ENCODE measurements at places on chromosomes 7 and 10.

DNA sequence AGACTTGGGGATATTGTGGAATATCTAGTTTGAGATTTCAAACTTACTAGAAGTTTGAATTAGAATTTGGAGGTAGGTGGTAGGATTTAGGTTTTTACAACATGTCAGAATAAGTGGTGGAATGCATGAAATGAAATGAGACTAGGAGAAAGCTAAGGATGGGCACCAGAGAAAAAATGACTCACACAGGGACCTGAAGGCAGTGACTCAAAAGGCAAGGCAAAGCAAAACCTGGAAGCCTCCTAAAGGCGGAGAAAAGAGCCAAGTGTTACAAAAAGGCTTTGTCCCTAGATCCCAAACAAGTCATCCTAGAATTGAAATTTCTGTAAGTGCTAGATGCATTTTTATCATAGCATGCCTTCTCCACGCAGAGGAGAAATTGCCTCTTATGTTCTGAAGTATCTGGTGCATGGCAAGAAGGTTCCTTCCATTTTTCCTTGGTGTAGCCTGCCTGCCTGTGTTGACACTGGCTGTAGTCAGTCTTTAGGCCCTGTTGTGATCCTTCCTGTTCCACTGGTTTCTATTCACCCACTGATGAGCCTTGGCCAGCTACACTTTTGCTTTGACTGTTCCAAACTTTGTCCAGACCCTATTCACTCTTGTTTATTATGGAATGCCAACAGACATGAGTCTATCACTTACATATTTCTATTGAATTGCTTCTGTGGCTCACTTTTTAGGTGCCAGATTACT is 109.3 kb downstream of the ETV1 start:
- DNase-seq: no peak

DNA sequence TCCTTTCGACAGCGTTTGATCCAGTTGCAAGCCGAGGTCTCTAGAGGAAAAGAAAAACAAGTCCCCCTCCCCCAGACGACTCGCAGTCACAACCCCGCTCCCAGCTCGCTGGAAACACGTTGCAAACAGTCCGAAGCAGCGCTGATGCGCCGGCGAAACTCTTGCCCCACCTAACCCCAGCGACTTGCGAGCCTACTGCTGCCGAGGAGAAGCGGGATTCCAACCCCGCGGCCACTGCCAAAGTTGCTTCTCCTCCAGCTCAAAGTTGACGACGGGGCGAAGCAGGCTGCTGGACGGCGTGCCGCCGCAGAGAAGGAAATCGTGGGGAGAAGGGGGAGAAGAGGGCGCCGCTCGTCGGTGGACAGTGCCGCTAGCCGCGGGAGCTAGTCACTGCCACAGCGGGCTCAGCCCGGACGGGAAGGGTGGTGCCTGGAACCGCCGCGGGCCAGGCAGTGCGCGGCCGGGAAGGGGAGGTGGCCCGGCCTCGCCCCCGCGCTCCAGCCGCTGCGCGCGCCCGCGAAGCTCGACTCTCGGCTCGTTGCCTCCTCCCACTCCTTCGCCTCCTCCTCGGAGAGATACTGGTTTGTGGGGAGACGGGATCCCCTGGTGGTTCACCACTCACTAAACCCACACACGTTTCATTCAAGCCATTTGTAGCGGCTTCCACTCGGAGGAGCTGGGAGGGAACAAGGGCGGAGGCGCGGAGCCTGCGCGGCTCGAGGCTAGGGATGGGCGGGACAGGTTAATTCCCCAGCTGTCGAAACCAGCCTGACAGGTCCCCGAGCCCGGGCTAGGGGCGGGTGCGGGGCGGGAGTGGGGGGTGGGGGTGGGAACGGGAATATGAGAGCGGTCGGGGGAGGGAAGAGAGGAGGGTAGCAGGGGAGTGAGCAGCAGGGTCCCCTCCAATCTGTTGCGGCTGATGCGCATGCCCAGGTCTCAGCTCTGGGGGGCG is at the start of gene GPR37:
GPR37 (minus strand) TSS at position 392 of the 952 bp plus-strand sequence. CDS start 816 bp downstream, outside the sequence.
- DNase-seq: peak; percentile 75

DNA sequence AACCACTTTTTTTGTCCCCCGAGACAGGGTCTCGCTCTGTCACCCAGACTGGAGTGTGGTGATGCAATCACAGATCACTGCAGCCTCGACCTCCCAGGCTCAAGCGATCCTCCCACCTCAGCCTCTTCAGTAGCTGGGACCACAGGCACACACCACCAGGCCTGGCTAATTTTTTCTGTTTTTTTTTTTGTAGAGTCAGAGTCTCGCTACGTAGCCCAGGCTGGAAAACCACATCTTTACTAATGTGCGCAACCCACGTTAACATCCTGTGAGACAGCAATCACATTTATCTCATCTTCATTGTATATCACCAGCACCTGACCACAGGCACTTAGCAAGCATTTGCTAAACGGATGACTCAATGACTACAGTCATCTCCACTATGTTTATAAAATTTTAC is 77.8 kb upstream of the ATP6V0A4 start:
- DNase-seq: no peak

GRCh38 chr7:141387521-141388217 is 163.5 kb upstream of the AGK start:
- no peak for DNase-seq

- no peak for DNase-seq
These were observed 183.0 kb upstream of the PRSS1 start for GRCh38 chr7:142566271-142566670.

DNA sequence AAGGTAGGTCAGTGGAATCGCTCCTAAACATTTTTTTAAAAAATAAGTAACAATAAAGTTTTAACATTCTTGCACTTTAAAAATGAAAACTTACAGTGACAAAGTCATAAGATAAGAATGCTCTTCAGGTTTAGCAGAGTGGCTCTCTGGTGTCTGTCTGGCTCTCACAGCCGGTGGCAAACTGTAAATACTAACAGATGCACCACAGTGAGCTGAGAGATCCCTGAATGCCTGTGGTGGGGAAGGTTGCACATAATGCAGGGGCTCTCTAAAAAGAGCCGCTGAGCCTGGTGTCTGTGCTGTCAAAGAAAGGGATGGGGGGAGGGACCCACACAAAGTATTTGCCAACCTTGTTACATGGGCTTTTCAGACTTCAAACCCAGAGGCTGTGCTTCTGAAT is 498.3 kb downstream of the CCSER2 start:
- no peak for DNase-seq

DNA sequence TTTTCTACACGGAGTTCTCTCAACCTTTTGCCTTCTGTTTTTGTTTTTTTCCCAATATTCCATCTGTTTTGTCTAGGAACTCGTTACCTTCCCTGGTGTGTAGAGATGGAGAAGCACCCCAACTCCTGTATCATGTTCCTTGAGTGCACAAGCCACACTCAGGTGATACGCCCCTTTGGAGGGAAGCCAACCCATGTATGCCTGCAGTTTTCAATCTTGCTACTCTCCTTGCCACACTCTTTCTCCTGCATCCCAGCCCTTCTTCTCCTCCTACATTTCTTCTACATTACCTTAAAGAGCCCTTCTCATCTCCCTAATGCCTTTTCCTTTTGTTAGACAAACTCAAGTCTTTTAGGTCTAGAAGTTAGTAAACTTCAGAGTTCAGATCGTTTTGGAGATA is 10.2 kb upstream of the SP4 start:
- DNase-seq: no peak

- no peak for DNase-seq
These were observed 18.2 kb upstream of the ZNF862 start for GRCh38 chr7:149819961-149820340.

GRCh38 chr10:125911145-125911544 is 14.8 kb downstream of the FANK1 start:
- DNase-seq: no peak

- DNase-seq: no peak
These were observed 443 bp downstream of the MYOF start for GRCh38 chr10:93481637-93482144.

DNA sequence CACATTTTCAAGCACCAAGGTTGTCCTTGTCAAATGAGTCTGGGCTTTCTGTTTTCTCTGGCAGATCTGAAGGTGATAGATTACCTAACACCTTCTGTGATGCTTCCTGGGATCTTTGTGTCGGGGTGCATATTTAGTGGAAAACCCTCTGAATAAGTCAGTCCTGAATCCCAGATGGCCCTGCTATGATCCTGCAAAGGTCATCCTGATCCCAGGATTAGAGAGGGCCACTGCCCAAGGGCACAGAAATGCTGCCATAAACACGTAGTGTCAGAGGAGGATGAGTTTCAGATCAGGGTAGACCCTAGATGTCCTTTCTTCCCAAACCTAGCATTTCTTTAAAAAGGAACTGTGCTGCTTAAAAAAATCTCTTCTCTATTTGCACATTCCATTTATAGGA is 19.0 kb downstream of the AGR2 start:
- no peak for DNase-seq

DNA sequence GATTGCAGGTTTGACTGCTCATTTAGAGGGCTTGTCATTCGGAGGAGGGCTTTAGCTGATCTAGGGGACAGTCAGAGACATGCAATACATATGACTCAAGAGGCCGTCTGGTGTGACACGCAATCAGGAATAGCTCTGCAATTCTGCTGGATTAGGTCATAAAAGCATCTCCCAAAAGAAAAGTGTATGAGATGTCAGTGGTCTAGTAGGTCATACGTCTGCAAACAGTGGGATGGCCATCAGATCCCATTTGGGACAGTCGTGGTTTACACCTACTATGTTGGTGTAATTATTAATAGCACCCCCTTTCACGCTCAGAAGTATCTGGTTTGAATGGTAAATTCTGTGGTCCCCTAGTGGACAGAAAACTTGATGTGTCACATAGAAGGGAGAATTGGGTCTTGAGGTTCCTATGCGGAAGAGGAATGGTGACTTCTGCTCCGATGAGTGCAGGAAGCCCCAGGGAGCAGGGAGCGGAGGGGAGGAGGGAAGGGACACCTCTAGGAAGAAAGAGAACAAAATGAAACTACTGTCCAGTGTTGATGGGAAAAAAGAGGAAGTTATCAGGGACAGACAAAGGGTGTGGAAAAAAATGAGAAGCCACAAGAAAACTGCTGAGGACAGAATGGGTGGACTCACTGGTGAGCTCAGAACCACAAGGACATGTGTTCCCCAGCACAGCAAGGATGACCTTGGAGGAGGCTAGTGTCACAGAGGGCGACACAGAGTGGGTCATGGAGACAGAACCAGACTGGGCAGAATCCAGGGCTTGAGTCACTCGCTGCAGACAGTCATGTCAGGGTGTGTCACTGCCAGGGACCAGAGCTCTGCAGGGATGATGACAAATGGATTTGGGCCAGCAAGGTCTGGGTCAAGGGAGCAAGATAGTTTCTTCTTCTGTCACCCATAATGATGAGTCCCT is 59.9 kb downstream of the MAP3K8 start:
- DNase-seq: no peak

DNA sequence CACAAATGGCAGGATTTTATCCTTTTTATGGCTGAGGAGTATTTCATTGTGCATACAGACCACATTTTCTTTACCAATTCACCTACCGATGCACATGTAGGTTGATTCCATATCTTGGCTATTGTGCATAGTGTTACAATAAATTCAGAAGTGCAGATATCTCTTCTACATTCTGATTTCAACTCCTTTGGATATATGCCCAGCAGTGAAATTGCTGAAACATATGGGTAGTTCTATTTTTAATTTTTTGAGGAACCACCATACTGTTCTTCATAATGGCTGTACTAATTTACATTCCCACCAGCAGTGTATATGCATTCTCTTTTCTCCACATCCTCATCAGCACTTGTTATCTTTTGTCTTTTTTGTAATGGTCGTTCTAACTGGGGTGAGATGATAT is 1290.3 kb downstream of the XPNPEP1 start:
- no peak for DNase-seq

DNA sequence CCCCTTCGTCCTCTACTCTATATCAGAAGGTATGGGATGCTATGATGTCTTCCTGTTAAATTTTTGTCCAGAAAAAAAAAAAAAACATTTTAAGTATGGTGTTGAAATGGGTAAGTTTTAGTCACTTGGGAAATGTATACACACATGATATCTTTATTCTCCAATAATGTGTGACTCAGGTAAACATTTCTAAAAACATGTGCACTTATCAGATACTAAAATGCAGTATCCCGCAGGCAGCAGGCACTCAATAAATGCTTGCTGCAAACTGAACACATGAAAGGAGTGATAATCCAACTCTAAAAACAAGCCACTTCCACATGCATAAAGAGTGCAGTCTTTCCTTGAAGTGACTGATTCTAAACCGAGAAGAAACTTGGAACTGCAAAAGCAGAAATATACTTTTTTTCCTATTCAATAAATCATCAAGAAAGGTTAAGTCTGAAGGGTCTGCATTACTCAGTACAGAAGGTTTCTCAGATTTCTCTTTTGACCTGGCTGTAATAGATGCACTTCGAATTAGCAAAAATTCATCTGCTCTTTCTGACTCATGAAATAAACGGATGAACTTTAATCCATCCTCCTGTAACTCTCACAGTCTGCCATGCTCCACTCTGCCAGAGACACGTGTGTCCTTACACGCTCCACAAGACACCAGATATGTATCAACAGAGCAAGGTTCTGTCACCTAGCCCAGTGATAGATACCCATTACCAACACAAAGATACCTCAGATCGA is 84.0 kb downstream of the HIPK2 start:
- no peak for DNase-seq

- no peak for DNase-seq
These were observed 9.6 kb upstream of the SRI start for GRCh38 chr7:88229302-88229995.

GRCh38 chr10:79071396-79071923 is 2.7 kb downstream of the ZMIZ1 start:
- no peak for DNase-seq
